ENCODE measurements at places on chromosomes 13 and 19. TPM values are rescaled to one million over a fixed set of nuclear protein-coding genes. Genes with fewer than 3 reads are reported as not detected.
A peak's percentile ranks its signal among the peaks of the same experiment; 100 is the strongest.

DNA sequence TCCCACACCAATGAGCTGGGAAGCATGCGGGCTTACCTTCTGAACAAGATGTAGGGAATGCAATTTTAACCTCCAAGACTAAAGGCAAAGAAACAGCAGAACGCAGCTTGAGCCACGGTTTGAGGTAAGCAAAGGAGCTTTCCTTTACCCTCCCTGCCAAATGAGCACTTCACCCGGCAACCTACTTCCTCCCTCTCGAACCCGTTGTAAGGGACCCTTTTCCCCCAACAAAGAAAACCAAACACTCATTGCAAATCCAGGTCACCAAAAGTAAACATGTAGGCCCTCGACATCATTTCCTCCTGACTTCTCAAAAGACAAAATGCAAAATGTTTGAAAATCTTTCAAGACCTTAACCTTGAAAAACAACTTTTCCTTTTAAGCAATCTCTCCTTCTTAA, 65.3 kb downstream of the ABCC4 start:
- no peak for DNase-seq
- H3K4me3 ChIP-seq, result no peak overlapping the region
- no peaks in the 10 kb centered on the region for H3K36me3 ChIP-seq

DNA sequence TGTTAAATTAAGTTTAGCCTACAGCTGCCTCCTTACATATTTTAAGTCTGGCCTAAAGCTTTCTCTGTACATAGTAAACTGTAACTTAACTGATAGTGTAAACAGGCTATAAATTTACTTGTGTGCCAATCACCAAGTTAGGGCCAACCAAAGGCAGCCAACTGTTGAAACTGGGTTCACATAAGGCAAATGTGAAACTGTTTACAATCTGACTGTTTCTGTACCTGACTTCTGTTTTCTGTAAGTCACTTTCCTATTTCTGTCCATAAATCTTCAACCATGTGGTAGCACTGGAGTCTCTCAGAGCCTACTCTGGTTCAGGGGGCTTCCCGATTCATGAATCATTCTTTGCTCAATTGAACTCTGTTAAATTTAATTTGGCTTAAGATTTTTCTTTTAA, 103.1 kb downstream of the RAP2A start:
- no peak overlapping the region for H3K4me3 ChIP-seq
- H3K4me1 ChIP-seq, result no peaks in the 10 kb centered on the region
- no peak for DNase-seq
- H3K27ac ChIP-seq, result no peak overlapping the region

Gene ERCC1
- 48.8 TPM for total RNA-seq

- H3K27ac ChIP-seq, result no peak overlapping the region
- no peaks in the 10 kb centered on the region for H3K36me3 ChIP-seq
- H3K4me3 ChIP-seq, result no peak overlapping the region
- H3K27me3 ChIP-seq, result no peaks in the 10 kb centered on the region
Observed at GRCh38 chr19:7815325-7815724, 14.7 kb upstream of the EVI5L start.

Gene RYR1
- 6.5 TPM for total RNA-seq

DNA sequence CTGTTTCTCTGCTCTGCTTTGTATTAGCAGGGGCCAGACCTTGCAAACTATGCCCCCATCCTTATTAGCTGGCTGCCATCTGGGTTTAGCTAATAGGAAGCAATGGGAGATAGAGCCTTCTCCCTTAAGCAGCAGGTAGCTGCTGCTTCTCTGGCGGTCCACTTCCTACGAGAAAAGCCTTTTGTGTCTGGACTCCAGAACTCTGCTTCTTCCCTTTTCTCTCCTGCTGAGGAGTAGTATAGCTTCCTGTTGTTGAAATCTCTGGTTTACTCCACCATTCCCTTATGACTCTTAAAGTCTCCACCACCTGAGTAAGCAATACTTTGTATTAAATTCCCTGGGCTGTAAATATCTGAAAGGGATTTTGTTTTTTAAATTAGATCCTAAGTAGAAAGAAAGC, 147.1 kb downstream of the DNAJC15 start:
- DNase-seq, result no peak
- no peaks in the 10 kb centered on the region for H3K4me1 ChIP-seq
- no peaks in the 10 kb centered on the region for H3K36me3 ChIP-seq
- no peak overlapping the region for H3K4me3 ChIP-seq
- no peaks in the 10 kb centered on the region for H3K27me3 ChIP-seq

GRCh38 chr13:113749967-113750366, 9.1 kb upstream of the TMEM255B start:
- no peaks in the 10 kb centered on the region for H3K27me3 ChIP-seq
- H3K4me3 ChIP-seq, result no peak overlapping the region
- no peaks in the 10 kb centered on the region for H3K4me1 ChIP-seq
- H3K27ac ChIP-seq, result no peak overlapping the region
- H3K36me3 ChIP-seq, result no peaks in the 10 kb centered on the region
- no peak for DNase-seq

Gene IRS2
- 43.8 TPM for total RNA-seq

- H3K36me3 ChIP-seq, result peaks cover 11% of the 10 kb centered on the region
- H3K27me3 ChIP-seq, result no peaks in the 10 kb centered on the region
- DNase-seq, result no peak
- no peaks in the 10 kb centered on the region for H3K4me1 ChIP-seq
- no peak overlapping the region for H3K27ac ChIP-seq
Observed at GRCh38 chr13:33146843-33147611, 130.8 kb downstream of the KL start.

DNA sequence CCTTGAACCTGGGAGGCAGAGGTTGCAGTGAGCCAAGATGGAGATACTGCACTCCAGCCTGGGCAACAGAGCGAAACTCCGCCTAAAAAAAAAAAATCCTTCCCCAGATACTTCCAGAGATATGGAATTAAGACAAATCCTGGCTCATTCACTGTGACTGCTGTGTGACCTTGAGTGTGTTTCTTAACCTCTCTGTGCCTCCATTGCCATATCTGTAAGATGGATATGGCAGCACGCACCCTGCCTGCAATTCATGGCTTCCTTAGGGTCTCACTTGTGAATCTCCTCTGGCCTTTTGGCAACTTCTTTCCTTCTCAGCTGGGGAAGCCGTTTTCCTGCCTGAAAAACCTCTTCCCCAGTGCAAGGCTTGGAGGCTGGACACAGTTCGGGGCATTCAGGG, 33.8 kb upstream of the ONECUT3 start:
- H3K4me1 ChIP-seq, result no peaks in the 10 kb centered on the region
- no peak overlapping the region for H3K27ac ChIP-seq
- peaks cover 62% of the 10 kb centered on the region for H3K27me3 ChIP-seq
- DNase-seq, result no peak
- no peak overlapping the region for H3K4me3 ChIP-seq

Gene CLEC17A
- total RNA-seq, result not detected

DNA sequence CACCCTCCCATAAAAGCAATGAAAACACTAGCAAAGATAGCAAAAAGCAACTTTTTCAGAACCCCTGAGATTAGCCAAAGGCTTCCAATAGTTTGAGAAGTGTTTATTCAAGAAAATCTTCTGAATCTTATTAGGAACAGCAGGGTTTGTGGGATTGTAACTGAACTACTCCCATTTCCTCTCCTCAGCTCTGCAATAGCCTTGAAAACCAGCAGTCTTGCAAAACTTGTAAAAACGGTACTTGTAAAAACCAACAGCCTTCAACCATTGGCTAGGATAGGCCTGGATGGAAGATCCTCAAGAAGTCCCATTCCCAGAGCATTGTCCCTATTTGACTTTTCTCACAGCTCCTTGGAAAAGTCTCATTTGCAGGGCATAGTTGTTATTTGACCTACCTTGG, 12.1 kb downstream of the RNASEH2B start:
- H3K4me3 ChIP-seq, result no peak overlapping the region
- H3K27ac ChIP-seq, result no peak overlapping the region
- peaks cover 10% of the 10 kb centered on the region for H3K4me1 ChIP-seq
- H3K27me3 ChIP-seq, result no peaks in the 10 kb centered on the region
- H3K36me3 ChIP-seq, result no peaks in the 10 kb centered on the region

Gene MEF2B
- total RNA-seq, result 1.4 TPM

DNA sequence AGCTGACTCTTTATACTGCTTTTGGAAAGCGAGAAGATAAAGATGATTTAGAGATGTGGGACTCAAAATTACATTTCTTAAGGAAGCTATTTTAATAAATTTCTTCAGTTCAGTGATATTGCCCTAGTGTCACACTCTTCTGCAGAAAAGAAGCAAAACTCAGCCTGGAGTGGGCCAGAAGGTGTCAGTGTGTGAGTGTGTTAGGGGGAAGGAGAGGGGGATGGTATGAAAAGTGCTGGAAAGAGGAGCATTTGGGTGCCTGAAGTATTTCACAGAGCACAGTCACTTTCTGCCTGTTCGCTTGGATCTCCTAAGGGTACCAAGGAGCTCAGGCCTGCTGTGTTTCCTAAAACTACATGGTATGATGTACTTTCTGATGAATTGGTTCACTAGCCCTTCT, 84.5 kb upstream of the FRY start:
- H3K36me3 ChIP-seq, result no peaks in the 10 kb centered on the region
- peaks cover 18% of the 10 kb centered on the region for H3K4me1 ChIP-seq
- H3K27ac ChIP-seq, result no peak overlapping the region
- no peak for DNase-seq

- H3K27ac ChIP-seq, result peak overlapping the region; percentile 84
- peak overlapping the region; percentile 89 for H3K4me3 ChIP-seq
- peak; percentile 88 for DNase-seq
Observed at GRCh38 chr19:55640043-55640576, 692 bp upstream of the ZNF580 start.

DNA sequence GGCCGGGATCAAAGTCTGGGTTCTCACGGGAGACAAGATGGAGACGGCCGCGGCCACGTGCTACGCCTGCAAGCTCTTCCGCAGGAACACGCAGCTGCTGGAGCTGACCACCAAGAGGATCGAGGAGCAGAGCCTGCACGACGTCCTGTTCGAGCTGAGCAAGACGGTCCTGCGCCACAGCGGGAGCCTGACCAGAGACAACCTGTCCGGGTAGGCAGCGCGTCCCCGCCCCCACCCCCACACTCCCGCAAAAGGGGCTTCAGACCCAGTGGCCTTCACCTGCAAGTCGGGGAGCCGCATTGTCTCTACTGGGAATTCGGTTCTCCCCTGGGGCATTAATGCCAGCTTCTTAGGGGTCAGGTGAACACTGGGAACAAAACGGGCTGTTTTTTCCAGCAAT, 114.7 kb upstream of the MCF2L start:
- peak; percentile 11 for DNase-seq
- H3K27me3 ChIP-seq, result no peaks in the 10 kb centered on the region
- H3K4me1 ChIP-seq, result no peaks in the 10 kb centered on the region
- H3K4me3 ChIP-seq, result no peak overlapping the region
- peaks cover 97% of the 10 kb centered on the region for H3K36me3 ChIP-seq
